Stimulated activated CD8-positive, alpha-beta memory T cell treated with anti-CD3 and anti-CD28 coated beads, Interleukin-7, amount 100 ng/mL, for 48 hours (primary cell): ENCODE measurements at places on chromosomes 1 and 21.

- DNase-seq: no peak
Measured at GRCh38 chr1:244246334-244246733, 195.3 kb downstream of the ZBTB18 start.

DNA sequence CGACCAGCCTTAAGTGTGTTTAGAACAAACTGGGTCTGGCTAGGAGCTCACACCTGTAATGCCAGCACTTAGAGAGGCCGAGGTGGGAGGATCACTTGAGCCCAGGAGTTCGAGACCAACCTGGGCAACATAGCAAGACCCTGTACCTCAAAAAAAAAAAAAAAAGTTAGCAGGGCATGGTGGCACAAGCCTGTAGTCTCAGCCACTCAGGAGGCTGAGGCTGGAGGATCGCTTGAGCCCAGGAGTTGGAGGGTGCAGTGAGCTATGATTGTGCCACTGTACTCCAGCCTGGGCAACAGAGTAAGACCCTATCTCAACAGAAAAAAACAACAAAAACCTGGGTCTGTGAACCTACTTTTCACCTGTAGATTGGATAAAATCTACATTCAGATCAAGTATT, 54.6 kb downstream of the PIK3CD start:
- DNase-seq: no peak

DNA sequence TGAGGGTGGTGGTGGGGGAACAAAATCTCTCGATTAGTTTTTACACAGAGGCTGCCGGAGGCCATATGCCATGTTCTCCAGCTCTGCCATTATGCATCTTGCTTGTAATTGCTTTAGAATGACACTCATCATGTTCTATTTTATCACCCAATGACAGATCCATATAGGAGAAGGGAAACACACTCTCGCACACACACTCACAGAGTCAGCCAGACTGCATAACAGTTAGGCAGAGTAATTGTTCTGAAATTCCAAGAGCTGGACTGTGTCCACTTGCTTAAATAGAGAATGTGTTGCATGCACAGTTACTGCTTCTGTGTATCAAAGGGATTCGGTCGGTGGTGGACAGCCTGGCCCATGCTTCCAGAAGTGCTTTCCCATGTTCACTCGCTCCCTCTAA, 30.6 kb downstream of the KCND3 start:
- no peak for DNase-seq

DNA sequence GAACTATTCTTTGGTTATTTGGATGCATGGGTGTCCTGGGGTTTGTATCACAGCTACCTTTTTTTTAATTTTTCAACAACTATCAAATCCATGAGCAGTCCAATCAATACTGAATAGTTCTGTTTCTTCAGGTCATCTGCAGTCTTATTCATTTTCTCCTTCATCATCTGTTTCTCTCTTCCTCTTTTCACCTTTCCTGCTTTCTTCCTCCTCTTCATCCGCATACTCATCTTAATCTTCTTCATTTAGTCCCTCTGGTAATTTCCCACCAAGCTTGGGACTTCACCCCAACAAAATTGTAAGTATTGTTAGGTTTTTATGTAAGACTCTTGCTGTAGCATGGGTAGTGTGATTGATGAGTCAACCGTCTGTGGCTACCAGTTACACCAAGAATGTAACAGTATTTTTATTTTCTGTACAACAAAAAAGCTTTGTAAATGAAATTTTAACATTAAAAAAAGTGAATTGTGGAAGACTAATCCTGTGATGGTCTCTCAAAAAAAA, 184.1 kb upstream of the RNPC3 start:
- DNase-seq: no peak

DNA sequence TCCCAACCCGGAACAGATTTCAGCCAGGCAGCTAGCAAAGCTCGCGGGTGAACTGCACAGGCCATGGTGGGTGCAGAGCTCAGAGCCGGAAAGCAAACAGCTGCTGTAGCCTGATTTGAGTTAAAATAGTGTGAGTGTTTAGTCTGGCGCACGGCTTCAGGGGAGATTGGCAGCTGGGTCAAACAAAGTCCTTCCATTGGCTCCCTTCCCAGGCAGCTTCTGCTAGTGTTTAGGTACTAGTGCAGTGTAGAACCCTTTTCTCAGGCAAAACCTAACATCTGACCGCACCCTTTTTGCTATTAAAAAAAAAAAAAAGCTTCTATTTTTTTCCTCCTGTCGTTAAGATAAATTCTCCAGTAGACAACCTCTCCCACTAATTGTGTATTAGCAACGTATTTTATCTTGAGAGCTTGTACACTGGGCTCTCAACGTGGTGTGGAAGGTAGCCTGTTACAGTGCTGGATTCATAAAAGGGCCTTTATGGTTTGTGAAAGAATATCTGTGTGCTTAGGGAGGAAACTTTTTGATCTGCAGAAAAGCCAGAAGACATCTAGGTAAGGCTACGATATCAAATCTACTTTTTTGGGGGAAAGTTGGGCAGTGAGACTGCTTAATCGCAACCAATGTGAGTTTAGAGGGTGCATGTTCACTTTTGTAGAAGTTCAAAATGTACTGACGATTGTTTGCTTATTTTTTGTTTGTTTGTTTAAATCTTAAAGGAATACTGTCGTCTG, 689.6 kb downstream of the USP25 start:
- no peak for DNase-seq

DNA sequence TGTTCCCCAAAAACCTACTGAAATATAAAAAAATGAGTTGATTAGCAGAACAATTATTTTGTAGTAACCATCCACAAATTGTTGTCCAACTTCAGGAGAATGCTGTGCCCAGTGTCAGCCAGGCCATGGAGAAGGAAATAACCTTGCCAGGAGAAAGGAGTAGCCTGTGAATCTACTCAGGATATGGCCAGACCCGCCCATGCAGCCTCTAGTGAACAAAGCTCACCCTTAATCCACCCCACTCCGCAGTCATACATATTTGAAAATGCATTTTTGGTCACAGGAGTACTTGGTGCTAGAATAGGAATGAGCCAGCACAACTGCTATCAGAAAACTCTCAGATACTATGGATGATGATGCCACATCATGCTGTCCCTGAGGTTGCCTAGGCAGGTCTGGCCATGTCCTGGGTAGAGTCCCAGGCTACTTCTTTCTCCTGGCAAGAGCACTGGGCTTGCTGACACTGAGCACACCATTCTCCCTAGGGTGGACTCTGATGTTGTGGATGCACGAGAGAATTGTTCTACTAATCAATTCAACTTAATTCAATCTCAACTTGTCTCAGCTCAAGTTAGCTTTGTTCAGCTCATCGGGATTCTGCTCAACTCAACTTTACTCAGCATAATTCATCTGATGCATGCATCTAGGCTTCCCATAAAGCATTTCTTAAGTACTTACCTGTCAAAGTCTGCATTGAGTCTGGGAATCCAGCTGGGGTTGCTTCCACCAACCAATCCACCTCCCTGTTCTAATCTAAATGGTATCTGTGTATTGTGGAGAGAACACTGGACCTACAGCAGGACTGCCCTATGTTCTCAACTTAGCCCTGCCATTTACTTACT, 18.2 kb downstream of the STYXL2 start:
- DNase-seq: no peak

DNA sequence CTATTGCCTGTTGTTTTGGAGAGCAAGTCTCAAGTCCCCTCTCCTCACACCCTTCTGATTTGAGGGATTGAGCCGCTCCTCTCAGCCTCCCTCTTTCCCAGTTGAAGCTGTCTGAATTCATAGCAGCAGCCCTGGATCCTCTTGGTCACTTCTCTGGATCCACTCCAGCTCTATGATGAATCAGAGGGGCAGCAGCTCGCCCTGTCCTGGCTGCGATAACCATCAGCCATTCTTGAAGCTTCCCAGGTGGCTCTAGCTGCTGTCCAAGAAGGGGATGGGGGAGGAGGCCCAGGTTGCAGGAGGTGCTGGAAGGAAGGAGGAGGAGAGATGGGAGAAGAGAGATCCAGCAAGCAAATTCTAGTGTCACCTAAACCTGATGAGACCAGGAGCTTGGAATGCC, 31.3 kb downstream of the WNT4 start:
- no peak for DNase-seq

GRCh38 chr21:41295721-41296254, 20.8 kb upstream of the FAM3B start:
- no peak for DNase-seq

DNA sequence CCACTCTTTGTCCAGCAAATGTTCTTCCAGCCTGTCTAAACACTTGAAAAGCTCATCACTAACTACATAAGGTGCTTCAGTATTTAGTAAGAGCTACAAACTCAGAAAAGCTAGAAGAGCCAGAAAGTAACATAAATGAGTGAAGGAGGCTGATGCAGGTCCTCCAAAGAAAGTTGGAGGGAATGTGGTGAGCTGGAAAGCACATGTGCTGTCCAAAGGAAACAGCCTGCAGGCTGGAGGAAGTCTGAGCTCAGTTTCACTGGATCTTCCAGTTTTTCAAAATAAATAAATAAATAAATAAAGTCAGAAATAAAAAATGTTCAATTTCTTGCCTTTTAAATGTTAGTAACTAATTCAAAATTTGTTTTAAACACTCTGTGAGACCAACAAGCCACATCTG, 25.5 kb downstream of the ZC3H11B start:
- no peak for DNase-seq

DNA sequence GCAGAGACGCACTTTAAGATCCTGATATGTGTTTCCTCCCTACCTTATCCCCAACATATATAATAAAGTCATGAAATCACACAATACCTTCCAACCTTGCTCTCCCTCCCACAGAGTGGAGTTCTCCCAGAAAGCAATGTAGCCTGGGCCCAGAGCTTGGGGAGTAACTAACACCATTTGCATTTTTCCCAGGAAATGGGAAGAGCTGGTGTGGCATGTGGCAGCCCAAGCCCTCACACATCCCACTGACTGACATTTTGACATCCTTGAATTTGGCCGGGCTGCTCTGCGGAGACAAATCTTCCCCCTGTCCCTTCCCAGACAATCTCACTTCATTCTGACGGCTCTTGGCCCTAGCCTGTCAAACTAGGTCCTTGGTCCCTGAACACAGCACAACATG, 37.0 kb upstream of the ATP2B4 start:
- DNase-seq: no peak

GRCh38 chr1:222886194-222886854, 71.5 kb downstream of the DISP1 start:
- DNase-seq: no peak
